Tibial nerve (tissue), 4 donors: ENCODE measurements at places on chromosomes 16 and 17. TPM values are rescaled to one million over a fixed set of nuclear protein-coding genes. Genes with fewer than 3 reads are reported as not detected.
A peak's percentile ranks its signal among the peaks of the same experiment; 100 is the strongest.

OR3A3 gene
- not detected for total RNA-seq

DNA sequence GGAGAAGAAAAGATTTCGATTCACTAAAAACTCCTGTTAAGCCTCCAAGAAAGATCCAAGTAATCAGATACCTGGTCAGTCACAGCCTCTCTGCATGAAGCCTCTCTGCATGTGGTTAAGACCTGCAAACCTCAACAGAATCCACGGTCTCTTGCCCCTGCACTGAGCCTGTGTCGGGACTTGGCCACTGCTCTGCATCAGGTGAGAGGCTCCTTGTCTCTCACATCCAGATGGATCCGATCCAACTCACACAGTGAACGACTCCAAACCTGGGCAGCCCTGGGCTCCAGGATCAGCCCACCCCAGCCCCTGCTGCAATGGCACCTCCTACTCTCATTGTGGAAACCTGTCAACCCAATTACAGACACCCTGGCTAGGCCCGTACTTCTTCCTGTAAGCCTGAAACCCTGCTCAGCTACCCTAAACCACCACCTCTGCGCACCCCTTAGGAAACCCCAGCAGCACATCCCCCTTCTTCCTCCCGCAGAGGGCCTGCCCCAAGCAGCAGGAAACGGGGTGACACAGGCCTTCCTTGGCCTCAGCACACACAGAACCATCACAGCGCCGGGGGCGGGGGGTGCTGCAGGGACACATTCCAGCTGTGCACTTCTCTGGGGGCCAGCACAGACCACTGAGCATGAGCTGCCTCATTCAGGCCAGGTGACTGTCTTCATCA lies 129.5 kb downstream of the ANKRD11 start:
- peaks cover 4% of the 10 kb centered on the region for H3K36me3 ChIP-seq
- no peak overlapping the region for H3K4me3 ChIP-seq
- H3K27ac ChIP-seq = no peak overlapping the region
- DNase-seq = no peak
- no peaks in the 10 kb centered on the region for H3K27me3 ChIP-seq
- peaks cover 90% of the 10 kb centered on the region for H3K4me1 ChIP-seq

- peak overlapping the region; percentile 62 for H3K4me3 ChIP-seq
- no peaks in the 10 kb centered on the region for H3K36me3 ChIP-seq
- peaks cover 18% of the 10 kb centered on the region for H3K4me1 ChIP-seq
- no peak overlapping the region for H3K27ac ChIP-seq
- DNase-seq = no peak
These were observed 309 bp downstream of the DNAH2 start for GRCh38 chr17:7717756-7718350.

OGFOD1 gene
- total RNA-seq = 36.9 TPM

GRCh38 chr17:74872313-74873036 lies at the start of gene FDXR:
FDXR (minus strand) TSS chr17:74872994; CDS start chr17:74872944, 50 bp downstream.
- H3K27me3 ChIP-seq = no peaks in the 10 kb centered on the region
- H3K4me3 ChIP-seq = peak within 1 kb of the TSS; percentile 71
- H3K27ac ChIP-seq = peak within 1 kb of the TSS; percentile 91

- peaks cover 5% of the 10 kb centered on the region for H3K4me1 ChIP-seq
- H3K36me3 ChIP-seq = no peaks in the 10 kb centered on the region
- no peak overlapping the region for H3K4me3 ChIP-seq
- no peaks in the 10 kb centered on the region for H3K27me3 ChIP-seq
These were observed 5.3 kb downstream of the CMTM4 start for GRCh38 chr16:66691234-66691633.

DNA sequence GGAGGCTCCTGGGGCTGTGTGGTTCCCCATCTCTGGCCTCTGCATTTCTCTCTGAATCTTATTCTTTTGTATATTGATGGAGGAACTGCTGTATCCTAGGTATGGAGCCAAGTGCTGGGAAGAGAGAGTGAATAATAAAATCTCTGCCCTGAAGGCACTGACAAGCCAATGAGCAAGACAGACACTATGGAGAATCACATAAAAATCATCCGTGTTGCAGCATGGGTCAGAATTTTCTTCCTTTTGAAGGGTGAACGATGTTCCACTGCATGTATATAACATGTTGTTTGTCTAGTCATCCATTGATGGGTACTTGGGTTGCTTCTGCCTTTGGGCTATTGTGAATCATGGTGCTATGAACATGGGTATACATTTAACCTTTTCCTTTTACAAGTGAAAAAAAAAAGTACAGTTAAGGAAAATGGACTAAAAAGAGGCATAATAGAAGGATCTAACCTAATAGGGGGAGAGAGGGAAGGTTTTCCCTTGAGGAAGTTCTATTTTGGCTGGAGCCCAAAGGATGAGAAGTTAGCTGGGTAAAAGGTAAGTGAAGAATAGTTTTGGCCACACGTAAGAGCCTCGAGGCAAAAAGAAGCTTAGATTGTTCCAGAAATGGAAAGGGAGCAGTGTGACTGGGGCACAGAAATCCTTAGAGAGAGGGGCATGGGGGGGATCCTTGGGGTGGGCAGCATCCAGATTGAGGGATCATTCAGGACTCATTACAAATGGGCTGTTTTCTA lies 32.3 kb upstream of the GNA13 start:
- no peaks in the 10 kb centered on the region for H3K36me3 ChIP-seq
- no peaks in the 10 kb centered on the region for H3K27me3 ChIP-seq
- no peak overlapping the region for H3K27ac ChIP-seq

DNA sequence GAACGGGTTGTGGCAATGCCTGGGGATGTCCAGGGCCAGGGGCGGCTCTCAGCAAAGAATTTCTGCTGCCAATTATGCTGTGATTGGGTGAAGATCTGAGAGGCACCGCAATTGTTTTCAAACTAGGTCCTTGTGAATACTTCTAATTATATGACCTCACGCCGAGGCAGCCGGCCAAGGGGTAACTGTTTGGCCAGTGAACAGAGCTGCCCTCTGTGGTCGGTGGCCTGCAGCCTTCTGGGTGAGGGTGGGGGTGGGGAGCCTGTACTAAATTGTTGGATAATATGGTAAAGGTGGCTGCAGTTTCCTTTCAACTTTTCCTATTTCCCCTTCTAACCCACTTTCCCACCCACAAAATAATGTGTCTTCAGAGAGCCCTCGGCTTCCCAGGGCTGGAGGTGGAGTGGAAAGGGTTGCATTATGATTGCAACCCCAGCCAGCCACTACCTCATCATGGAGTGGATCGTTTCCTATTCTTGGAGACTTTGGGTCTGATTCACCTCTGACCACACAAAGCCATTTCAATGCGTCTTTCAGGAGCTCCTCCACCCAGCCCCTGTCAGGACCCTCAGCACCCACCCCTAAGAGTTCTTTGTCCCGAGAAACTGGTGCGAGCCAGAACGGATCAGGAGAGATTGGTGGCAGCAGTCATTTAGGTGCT lies 2.0 kb upstream of the DNAI2 start:
- peak overlapping the region; percentile 76 for H3K27ac ChIP-seq
- H3K4me1 ChIP-seq = peaks cover 31% of the 10 kb centered on the region
- peaks cover 7% of the 10 kb centered on the region for H3K27me3 ChIP-seq
- no peak overlapping the region for H3K4me3 ChIP-seq

DNA sequence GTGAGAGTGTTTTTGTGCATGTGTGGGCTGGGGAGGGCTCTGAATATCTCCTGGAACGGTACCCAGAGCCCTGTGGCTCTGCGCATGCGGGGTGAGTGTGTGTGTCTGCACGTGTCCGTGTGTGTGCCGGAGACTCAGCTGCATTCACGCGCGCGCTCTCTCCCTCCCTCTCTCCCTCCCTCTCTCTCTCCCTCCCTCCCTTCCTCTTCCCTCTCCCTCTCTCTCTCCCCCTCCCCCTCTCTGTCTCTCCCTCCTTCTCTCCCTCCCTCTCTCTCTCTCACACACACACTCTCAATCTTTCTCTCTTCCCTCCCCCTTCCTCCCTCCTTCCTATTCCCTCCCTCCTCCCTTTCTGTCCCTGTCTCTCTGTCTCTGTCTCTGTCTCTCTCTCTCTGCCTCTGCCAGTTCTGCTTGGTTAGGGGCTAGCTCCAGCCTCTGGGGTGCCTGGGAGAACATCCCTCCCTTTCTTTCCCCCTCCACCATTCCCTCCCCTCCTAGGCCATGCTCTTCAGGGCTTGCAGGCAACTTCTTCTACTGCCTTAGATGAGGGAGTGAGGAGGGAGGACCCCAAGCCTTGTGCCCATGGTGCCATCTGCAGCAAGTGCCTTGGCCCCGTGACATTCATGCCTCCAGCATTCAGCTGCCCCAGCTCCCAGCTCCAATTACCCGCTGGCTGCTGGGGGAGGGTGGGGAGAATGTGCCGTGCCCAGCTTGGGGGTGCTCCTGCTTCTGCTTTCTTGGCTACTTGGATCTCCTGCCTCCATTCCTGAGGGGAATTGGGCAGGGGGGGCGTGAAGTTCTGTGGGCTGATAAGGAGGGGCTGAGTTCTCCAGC lies 6.4 kb downstream of the THRA start:
- H3K27me3 ChIP-seq = no peaks in the 10 kb centered on the region
- peak overlapping the region; percentile 96 for H3K27ac ChIP-seq
- DNase-seq = peak; percentile 94
- peak overlapping the region; percentile 9 for H3K4me3 ChIP-seq

GRCh38 chr16:2774161-2774891 lies 2.8 kb downstream of the ELOB start:
- no peaks in the 10 kb centered on the region for H3K27me3 ChIP-seq
- H3K4me3 ChIP-seq = no peak overlapping the region
- peaks cover 35% of the 10 kb centered on the region for H3K4me1 ChIP-seq
- peaks cover 2% of the 10 kb centered on the region for H3K36me3 ChIP-seq
